ENCODE measurements at places on chromosomes 5 and 9.

DNA sequence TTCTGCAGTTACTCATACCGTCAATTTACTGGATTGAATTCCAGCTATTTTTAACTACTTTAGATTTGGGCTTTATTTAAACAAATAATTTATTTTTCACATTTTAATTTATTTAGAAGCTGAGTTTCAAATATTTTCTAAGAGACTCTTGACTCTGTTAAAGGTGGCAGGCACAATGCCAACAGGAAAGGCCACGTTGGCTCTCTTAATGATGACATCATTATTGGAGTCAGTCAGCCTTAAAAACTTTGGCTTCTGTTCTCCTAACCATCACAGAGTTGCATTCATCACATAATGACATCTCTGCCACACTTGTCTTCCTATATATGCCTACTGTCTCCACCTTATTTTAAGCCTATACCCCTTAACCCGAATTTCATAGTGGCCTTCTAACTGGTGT, 172.3 kb upstream of the PLPPR1 start:
- no peak for DNase-seq

DNA sequence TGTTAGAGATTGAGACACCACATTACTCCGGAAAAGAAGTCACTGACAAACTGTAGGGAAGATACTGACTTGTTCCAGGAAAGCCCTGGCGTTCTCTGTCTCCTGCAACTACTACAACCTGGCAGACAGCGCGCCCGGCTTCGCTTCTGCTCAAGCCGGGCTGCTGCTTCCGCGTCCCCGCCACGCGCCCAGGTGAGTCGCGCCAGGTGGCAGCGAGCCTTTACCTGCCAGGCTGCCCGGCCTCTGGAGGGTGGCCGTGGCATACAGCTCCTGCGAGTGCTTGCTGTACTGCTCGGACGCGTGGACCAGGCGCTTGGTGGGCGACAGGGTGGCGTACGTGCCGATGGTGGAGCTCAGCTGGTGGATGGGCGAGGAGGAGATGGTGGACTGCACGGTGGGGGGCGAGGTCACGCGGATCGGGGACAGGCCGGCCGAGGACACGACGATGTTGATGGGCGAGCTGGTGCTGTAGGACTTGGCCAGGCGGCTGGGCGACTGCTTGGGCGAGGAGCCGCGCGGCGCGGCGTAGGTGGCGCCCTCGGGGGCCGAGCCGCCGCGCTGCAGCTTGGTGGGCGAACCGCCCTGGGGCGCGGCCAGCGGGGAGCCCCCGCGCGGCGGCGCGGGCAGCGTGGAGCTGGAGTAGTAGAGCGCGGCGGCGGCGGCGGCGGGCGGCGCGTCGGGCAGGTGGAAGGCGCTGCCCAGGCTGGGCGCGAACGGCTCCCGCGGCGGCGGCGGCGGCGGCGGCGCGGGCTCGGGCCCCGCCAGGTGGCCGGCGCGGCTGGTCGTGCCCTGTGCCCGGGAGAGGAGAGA, 519.6 kb downstream of the CTNND2 start:
- DNase-seq: no peak

DNA sequence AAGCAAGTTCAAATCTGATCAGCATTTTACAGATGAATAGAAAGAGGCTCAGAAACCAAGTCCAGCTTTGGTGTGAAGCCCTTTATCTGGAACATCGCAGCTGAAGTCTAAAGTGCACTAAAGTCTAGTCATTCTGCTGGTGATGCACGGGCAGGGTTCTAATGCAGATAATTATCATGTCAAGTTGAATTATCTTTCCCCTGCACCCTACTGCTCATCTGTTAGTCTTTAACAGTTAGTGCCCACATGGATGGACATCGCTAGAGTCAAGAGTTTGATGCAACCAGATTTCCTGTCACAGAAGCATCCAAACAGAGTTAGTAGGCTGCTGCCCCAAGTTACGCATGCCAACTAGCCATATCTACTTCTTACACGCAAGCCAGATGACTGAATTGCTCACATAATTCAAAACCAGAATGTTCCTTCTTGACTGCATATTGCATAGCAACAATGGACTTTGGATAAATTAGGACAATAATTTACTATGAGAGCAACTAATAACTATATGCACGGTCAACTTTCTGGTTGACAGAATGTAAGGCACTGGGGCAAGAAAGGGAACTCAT, 1.6 kb upstream of the TOMM5 start:
- DNase-seq: no peak

DNA sequence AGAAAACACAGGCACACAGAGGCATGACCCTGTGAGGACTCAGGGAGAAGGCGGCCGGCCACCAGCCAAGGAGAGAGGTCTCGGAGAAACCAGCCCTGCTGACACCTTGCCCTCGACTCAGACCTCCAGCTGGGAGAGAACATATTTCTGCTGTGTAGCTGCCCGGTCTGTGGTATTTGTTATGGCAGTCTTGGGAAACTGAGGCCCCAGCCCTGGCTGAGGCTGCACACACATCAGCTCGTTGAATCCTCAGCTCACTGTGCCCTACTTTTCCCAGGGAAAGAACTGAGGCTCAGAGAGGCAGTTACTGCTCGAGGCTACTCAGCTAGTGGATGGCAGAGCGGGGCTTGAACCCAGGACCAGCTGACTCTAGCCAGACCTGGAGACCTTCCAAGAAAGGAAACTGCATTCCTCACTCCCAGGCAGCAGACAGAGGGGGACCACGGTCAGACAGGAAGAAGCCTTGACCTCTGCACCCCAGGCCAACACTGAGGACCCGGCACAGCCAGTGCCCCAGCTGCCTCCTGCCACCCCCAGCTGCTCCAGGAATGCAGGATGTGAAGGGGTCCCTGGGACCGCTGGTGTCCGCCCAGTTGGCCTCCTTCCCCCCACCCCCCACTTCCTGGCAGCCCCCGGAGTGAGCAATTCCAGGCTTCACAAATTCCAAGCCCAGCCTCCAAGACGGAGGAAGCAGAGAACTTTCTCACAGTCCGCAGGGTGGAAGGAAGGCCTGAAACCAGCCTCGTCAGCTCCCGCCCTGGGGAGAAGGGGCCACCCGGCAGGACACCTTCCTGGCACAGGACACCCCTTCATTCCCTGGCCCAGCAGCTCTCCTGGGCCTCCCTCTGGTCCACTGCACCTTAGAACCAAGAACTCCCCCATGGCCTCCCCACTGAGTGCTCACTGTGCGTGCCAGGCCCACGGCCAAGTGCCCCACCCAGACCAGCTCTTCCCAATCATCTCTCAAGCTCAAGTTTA, 69.9 kb downstream of the LRSAM1 start:
- DNase-seq: no peak

DNA sequence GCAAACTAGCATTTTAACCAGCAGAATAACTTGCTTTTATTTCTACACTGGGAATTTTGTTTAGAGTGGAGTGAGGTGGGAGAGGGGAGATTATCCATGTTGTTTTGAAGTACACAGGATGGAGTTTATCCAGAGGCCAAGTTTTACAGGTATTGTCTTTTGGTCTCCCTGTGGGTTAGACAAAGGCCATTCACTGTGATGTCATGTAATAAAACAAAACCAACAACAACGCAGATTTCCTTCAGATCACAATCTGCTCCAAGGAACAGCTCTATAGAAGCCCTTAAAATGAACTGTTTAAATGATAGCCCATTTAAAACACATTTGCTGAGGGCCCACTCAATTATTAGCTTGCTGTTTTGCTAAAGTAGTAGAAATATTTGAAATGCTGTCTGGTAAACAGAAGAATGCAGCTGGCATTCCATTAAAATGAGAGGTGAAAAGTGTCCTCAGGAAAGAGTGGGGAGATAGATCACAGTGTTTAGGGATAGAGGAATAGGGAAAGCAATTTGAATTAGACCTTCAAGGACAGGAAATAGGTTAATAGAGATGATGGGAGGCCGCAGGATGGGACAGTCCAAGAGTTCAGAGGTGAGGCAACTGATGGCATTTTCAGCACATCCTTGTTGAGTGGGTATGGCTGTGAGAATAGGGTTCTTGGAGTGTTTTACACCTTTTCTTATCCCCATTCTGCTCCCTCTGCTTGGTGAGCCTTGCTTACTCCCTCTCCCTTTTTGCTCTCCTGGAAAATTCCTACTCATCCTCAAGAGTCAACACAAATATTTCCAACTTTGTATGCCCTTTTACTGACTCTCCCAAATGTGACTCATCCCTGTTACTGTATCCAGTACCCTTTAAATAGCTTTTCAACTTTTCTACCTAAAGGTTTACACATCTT, 140.1 kb upstream of the NR3C1 start:
- no peak for DNase-seq

DNA sequence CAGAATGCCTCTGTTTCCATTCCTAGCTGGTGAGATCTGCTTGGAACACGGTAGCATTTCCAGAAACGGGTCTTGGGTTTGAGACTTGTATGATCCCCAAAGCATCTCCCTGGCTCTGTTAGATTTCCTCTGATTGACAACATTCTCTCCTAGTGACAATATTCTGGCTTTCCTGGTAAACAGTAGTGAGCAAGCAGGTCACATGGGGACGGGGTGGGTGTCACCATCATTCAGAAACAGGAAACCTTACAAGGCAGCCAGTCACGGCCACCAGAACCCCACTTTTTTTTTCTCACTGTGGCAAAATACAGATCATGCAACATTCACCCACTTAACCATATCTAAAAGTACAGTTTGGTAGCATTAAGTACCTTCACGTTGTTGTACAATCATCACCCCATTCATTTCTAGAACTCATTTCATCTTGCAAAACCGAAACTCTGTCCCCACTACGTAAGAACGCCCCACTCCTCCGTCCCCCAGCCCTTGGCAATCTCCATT, 90.1 kb upstream of the LMX1B start:
- DNase-seq: no peak

- DNase-seq: no peak
Observed at GRCh38 chr9:101050650-101051049, 22.1 kb downstream of the PLPPR1 start.

- no peak for DNase-seq
Observed at GRCh38 chr9:84871983-84872382, 202.5 kb downstream of the NTRK2 start.

- DNase-seq: no peak
Observed at GRCh38 chr9:132670457-132671391, at the start of gene GTF3C4. Gene GTF3C4, plus strand, starts transcription at chr9:132670464. Its CDS starts 135 bp downstream, at chr9:132670599.

GRCh38 chr9:69412741-69413150, 87.7 kb downstream of the ENTREP1 start:
- no peak for DNase-seq

DNA sequence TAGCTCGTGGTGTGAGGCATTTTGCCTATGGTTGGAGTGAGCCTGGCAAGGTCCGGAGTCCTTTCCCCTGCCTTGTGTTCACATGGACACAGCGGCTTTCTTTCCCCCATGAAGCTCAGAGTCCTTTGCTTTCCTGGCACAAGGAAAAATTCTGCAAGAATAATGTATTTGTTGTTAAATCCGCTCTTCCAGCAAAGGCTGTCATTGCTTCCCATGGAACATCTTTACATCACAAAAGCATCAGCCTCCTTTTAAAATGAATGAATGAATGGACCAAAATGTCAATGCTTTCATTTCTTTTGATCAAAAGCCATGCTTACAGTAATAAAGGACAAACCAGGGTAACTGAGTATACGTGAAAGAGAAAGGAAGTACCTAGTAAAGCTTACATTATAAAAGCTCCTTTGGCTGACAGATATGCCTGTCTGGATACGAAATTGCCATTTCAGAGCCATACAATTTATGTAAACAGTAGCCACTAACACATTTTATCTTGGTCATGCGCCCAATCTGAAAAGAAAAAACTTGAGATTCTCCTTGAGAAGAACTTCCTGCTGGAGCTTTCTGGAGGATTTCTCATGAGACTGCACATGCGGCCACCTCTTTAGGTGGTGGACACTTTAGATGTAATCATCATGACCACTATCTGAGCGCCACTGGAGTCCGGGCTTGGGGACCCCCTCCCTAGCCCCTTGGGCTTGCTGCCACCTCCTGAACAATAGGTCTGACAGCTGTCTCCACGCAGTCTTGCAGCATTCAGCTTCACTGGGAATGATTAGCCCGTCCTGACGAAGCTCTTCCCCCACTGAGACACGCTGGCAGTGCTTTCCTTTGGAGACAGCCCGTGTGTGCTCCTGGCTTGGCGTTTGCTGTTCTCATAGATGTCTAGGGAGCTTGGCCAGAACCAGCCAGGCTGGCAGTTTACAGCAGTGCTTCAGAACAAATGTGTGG, 355.9 kb downstream of the ADAMTS6 start:
- DNase-seq: no peak

GRCh38 chr5:97377582-97377981, 194.5 kb upstream of the RIOK2 start:
- no peak for DNase-seq

DNA sequence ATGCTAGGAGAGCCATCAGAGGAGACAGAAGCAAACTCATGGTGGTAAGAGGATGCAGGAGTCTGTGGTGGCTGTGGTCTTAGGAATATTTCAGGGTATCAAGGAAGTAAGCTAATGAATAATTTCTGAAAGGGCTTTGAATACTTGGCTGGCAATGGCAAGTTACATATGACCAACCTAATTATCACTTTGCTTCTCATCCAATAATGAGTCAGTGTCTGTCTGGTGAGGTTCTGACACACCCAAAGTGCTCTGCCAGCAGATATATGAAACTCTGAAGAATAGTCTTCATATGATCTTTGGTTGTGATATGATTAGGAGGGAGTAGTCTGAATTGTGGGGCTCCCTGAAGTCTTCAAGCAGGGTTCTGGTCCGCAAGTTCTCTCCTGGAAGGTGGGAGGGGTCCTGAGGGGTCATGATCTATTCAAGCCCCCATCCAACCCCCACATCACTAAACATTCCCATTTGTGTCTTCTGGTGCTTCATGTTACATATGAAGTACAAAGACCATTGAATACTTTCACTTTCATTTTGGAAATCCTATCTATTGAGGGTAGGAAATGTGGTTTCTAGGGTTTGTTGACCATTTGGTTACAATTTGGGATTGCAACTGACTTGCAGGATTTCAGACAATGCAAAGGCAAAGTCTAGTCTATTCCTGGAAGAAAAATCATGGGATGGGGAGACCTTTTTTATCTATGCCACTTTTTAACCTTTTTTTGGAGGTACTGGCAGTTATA, 199.9 kb upstream of the CDKN2B start:
- no peak for DNase-seq

DNA sequence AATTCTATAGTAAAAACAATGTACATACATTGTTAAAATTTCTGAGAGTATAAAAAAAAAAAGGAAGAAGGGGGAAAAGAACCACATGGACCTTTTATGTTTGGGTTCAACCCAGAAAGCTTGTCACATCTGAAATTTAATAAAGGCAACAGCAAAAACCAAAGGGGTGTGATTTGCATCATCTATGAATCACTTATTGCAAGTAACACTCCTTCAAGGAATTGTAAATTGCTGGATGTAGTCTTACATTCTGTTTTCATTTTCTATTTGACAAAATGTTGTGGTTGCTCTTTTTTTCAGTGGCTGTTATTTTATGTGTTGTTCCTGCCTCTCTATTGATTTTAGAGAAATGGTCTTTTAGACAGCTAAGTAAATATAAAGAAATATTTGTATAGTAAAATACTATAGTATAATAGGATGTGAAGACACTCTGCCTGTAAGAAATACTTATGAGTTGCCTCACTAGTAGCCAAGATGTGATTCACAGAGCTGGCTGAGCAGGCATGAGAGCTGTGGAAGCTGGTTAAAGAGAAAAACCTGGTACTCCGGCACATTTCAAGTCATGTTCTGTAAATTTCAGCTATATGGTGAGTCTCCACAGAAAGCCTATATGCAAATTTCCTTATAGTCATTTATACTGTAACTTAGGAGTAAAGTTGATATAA, 131.1 kb upstream of the CNTLN start:
- no peak for DNase-seq

- DNase-seq: no peak
Observed at GRCh38 chr5:168612123-168612522, 33.0 kb upstream of the PANK3 start.

GRCh38 chr9:106479679-106480078, 383.3 kb upstream of the ZNF462 start:
- no peak for DNase-seq

All from GDM1 (cell line).